CD4-positive, alpha-beta memory T cell (primary cell): ENCODE measurements at places on chromosomes 1 and 21.

GRCh38 chr21:38299671-38300070 lies 42.9 kb downstream of the KCNJ15 start:
- peaks cover 12% of the 10 kb centered on the region for H3K4me1 ChIP-seq
- H3K27me3 ChIP-seq: no peaks in the 10 kb centered on the region
- H3K36me3 ChIP-seq: no peaks in the 10 kb centered on the region

DNA sequence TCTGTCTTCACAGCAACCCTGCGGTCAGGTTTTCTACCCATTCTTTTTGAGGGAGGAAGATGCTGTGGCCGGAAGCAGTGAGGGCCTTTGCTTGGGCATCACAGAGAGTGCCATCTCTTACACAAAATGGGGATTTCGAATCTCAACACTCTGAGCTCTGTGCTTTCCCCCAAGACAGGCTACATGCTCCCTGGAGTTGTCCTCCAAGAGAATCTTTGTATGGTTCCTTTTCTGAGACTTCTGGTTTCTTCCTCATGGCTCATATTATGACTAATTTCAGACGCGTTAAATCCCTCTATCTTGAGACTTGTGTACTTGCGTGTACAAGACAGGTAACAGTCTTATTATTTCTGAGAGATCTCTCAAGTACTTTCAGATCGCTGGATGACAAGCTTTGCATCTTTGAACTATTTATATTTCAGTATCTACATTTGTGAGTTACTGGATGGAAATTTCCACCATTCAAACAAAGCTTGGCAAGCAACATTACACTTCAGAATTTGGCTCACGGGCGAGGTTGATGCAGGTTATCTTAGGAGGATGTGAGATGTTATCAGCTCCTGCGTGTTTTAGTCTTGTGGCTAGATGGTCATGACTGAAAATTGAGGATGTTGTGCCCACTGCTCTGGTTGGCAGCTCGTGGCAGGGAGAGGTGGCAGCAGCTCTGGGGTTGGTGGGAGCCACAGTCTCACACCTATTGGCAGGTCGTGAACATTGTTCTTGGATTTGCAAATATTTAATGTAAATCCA lies 19.4 kb downstream of the ABCG1 start:
- H3K4me3 ChIP-seq: peak overlapping the region; percentile 44
- peak; percentile 86 for DNase-seq

- H3K4me1 ChIP-seq: no peaks in the 10 kb centered on the region
- no peak overlapping the region for H3K27ac ChIP-seq
- H3K27me3 ChIP-seq: no peaks in the 10 kb centered on the region
- no peak overlapping the region for H3K4me3 ChIP-seq
- DNase-seq: no peak
Measured at GRCh38 chr1:97245682-97246081, 524.1 kb downstream of the PTBP2 start.

DNA sequence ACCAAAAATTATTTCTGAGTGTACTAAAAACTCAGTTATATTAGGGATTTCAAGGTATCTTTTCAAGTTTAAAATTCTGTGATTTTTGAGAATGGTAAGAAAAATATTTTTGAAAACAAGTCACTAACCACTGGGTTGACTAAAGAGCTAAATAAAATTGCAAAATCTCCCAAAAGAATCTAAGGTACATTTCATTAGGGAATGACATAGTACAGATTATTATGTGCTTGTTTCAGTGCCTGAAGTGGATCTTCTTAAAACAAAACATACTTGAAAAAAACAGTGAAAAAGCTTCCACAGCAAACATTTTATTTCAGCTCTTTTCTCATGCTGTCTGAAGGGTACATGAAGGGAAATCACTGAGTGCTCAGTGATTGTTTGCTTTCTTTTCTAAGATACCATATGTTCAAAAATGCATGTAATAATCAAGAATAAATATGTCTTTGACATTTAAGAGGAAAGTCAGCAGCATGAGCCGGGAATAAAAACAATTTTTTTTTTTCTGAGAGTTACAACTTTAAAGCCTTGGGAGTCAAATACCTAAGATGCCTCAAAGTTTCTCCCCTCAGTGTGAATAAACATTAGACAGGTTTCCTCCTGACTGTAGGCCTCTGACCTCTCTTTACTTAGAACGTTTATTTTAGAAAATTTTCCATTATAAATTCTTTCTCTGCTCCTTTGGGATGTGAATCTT lies 200.7 kb downstream of the KCNT2 start:
- no peak for DNase-seq
- H3K27ac ChIP-seq: no peak overlapping the region
- no peaks in the 10 kb centered on the region for H3K4me1 ChIP-seq
- H3K4me3 ChIP-seq: no peak overlapping the region
- H3K27me3 ChIP-seq: no peaks in the 10 kb centered on the region
- no peaks in the 10 kb centered on the region for H3K36me3 ChIP-seq

DNA sequence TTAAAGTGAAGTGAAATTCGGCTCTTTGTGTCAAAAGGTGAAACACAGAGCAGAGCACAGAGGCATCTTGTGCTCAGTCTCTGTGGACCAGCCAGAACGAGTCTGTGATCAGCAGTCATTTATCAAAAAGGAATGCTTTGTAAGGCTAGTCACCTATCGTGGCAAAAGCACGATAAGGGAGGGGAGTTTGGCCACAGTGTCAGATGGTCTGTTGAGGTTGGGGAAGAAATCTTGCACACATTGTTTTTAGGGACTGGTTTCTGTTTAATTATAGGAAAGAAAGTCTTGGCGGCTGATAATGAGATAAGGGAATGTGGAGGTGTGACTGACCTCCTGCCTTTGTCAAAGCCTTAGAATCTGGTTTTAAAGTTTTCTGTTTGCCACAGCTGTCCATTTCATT lies 58.2 kb upstream of the KIAA1614 start:
- H3K4me1 ChIP-seq: peaks cover 21% of the 10 kb centered on the region
- H3K4me3 ChIP-seq: no peak overlapping the region
- no peaks in the 10 kb centered on the region for H3K27me3 ChIP-seq
- H3K36me3 ChIP-seq: no peaks in the 10 kb centered on the region
- no peak overlapping the region for H3K27ac ChIP-seq

- DNase-seq: no peak
- H3K4me1 ChIP-seq: peaks cover 9% of the 10 kb centered on the region
Measured at GRCh38 chr1:232562855-232563510, 67.0 kb downstream of the SIPA1L2 start.

GRCh38 chr1:108955881-108956280 lies 7.4 kb downstream of the CLCC1 start:
- no peak overlapping the region for H3K4me3 ChIP-seq
- no peaks in the 10 kb centered on the region for H3K36me3 ChIP-seq
- H3K27ac ChIP-seq: no peak overlapping the region
- no peak for DNase-seq
- no peaks in the 10 kb centered on the region for H3K27me3 ChIP-seq

DNA sequence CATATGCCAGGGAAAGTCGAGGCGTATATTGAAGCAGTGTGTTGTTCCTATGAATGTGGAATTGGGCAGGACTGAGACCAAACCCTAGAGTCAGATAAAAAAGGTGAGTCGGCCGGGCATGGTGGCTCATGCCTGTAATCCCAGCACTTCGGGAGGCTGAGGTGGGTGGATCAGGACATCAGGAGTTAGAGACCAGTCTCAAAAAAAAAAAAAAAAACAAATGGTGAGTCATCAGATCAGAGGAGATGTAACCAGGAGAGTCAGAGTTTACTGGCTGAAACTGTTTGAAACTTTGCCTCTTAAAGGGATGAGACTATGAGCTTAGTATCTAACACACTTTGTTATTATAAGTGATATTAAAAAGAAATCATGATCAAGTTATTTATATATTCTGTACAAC lies 26.4 kb upstream of the SYCP1 start:
- no peak for DNase-seq
- no peaks in the 10 kb centered on the region for H3K27me3 ChIP-seq
- no peak overlapping the region for H3K4me3 ChIP-seq
- H3K4me1 ChIP-seq: no peaks in the 10 kb centered on the region
- no peaks in the 10 kb centered on the region for H3K36me3 ChIP-seq

GRCh38 chr1:169873582-169874199 lies 20.0 kb downstream of the SCYL3 start:
- peaks cover 66% of the 10 kb centered on the region for H3K36me3 ChIP-seq
- no peaks in the 10 kb centered on the region for H3K4me1 ChIP-seq
- H3K27ac ChIP-seq: no peak overlapping the region
- DNase-seq: no peak
- H3K4me3 ChIP-seq: no peak overlapping the region

DNA sequence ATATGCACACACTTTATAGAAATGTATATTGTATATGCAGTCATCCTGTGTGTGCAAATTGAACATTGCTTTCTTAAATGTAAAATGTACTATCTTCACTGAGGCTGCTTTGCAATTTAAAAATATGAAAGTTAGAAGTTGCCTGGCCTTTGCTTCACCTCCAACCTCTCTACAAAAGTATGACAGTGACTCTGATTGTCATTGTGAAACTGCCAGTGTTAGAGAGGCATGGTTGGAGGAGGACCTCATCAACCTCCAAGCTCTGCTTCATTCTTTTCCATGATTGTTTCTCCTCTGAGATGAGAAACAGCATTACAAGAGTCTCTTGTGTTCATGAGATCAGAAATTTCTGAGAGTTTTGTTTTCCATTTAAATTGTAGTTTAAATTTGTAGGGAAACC lies 185.5 kb downstream of the ZC3H11B start:
- H3K36me3 ChIP-seq: no peaks in the 10 kb centered on the region
- no peaks in the 10 kb centered on the region for H3K27me3 ChIP-seq
- H3K27ac ChIP-seq: no peak overlapping the region
- DNase-seq: no peak
- H3K4me1 ChIP-seq: no peaks in the 10 kb centered on the region

GRCh38 chr1:151553659-151554058 lies 13.6 kb downstream of the TUFT1 start:
- H3K4me1 ChIP-seq: no peaks in the 10 kb centered on the region
- H3K4me3 ChIP-seq: no peak overlapping the region
- no peak overlapping the region for H3K27ac ChIP-seq
- H3K27me3 ChIP-seq: no peaks in the 10 kb centered on the region

GRCh38 chr1:101508913-101509312 lies 272.1 kb downstream of the S1PR1 start:
- H3K4me3 ChIP-seq: no peak overlapping the region
- H3K4me1 ChIP-seq: no peaks in the 10 kb centered on the region
- DNase-seq: no peak
- no peaks in the 10 kb centered on the region for H3K36me3 ChIP-seq
- no peak overlapping the region for H3K27ac ChIP-seq

- H3K36me3 ChIP-seq: no peaks in the 10 kb centered on the region
- no peak overlapping the region for H3K27ac ChIP-seq
- H3K27me3 ChIP-seq: no peaks in the 10 kb centered on the region
Measured at GRCh38 chr21:34029743-34030528, 43.4 kb upstream of the MRPS6 start.

DNA sequence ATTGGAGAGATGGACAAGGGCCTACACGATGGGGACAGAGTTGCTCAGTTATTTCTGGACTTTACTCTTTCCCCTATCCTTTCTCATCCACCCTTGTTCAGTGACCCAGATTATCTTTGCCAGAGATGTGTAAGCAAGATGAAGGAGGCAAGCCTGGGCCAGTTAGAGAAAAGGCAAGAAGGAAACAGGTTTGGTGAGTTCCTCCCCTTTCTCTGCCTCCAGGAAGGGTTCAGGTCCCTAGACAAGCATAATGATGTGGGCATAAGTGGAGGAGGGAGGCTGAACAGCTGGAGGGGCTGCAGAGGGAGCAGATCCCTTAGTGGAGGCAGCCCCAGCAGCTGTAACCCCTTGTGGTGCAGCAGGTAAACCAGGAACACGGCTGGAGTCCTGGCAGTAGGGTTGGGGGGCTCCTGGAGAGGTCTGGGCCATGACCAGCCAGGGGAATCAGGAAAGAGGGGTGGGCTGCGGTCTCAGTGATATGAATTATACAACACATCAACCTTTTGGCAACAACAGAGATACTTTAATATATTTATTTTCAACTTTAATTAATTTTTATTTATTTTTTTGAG lies 9.2 kb upstream of the CDC42 start:
- no peaks in the 10 kb centered on the region for H3K36me3 ChIP-seq
- H3K4me3 ChIP-seq: no peak overlapping the region
- H3K27ac ChIP-seq: peak overlapping the region; percentile 33
- no peaks in the 10 kb centered on the region for H3K27me3 ChIP-seq

DNA sequence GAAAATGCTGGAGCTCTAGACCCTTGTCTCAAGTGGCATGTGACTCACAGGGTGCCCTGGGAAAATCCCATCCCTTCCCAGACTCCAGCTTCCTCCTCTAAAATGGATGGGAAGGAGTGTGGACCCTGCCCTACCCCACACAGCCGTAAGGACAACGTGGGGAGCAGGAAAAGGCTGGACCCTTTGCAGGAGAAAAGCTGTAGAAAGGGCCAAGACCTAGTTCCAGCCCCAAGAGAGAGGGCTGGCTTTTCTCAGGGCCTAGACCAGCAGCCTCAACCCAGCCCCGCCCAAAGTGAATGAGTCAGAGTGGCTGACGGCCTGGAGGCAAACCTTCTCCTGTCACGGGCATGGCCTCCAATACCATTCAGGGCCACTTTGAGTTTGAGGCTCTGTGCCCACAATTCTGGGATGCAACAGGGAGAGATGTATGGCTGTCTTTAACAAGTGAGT lies 1.1 kb downstream of the LAMB3 start:
- H3K27me3 ChIP-seq: no peaks in the 10 kb centered on the region
- no peak overlapping the region for H3K27ac ChIP-seq
- DNase-seq: peak; percentile 26
- no peak overlapping the region for H3K4me3 ChIP-seq
- H3K36me3 ChIP-seq: no peaks in the 10 kb centered on the region

DNA sequence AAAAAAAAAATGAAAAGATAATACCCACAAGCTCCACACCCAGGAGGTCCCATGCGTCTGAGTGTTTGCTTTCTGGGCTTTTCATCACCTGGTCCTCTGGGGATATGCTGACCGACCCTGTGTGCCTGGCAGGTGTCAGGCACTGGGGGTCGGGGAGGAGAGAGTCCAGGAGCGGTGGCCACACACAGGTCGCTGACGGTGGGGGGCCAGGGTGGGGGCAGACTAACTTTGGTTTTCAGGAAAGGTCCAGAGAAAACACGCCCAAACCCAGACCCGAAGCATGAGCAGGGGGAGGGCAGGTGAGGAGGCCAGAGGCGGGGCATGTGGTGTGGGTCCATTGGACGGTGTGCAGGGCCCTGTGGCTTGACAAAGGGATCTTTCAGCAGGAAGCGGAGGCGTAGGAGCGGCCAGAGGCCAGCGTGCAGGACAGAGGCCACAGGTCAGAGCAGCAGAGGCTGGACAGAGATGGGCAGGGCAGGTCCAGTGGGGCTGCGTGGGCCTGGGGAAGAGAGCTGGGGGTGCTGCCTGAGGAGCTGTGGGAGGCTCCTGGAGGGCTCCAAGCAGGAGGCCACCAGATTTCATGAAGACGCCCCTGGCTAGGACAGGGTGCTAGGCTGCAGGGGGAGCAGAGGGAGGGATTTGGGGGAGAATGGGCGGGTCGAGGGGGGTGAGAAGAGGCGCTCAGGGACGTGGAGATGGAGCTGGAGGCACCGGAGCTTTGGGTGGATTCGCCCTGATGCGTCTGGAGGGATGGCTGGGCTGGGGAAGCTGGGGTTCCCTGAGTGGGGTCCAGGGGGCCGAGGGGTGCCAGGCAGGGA lies 15.8 kb downstream of the RNF223 start:
- no peak overlapping the region for H3K27ac ChIP-seq
- peaks cover 16% of the 10 kb centered on the region for H3K4me1 ChIP-seq
- H3K27me3 ChIP-seq: peaks cover 11% of the 10 kb centered on the region
- H3K36me3 ChIP-seq: no peaks in the 10 kb centered on the region
- no peak for DNase-seq

- no peaks in the 10 kb centered on the region for H3K36me3 ChIP-seq
- H3K4me3 ChIP-seq: no peak overlapping the region
- DNase-seq: peak; percentile 44
- no peaks in the 10 kb centered on the region for H3K27me3 ChIP-seq
- H3K27ac ChIP-seq: no peak overlapping the region
Measured at GRCh38 chr1:59046730-59047157, 250.2 kb upstream of the FGGY start.

- peaks cover 28% of the 10 kb centered on the region for H3K4me1 ChIP-seq
- peak overlapping the region; percentile 73 for H3K4me3 ChIP-seq
- H3K36me3 ChIP-seq: no peaks in the 10 kb centered on the region
- no peak for DNase-seq
Measured at GRCh38 chr21:46325073-46325912, 1.3 kb downstream of the PCNT start.
